Stimulated activated naive CD4-positive, alpha-beta T cell treated with Interleukin-2 at 50 U/mL for 16 hours (primary cell): ENCODE measurements at places on chromosomes 1 and 21.
A peak's percentile ranks its signal among the peaks of the same experiment; 100 is the strongest.

DNA sequence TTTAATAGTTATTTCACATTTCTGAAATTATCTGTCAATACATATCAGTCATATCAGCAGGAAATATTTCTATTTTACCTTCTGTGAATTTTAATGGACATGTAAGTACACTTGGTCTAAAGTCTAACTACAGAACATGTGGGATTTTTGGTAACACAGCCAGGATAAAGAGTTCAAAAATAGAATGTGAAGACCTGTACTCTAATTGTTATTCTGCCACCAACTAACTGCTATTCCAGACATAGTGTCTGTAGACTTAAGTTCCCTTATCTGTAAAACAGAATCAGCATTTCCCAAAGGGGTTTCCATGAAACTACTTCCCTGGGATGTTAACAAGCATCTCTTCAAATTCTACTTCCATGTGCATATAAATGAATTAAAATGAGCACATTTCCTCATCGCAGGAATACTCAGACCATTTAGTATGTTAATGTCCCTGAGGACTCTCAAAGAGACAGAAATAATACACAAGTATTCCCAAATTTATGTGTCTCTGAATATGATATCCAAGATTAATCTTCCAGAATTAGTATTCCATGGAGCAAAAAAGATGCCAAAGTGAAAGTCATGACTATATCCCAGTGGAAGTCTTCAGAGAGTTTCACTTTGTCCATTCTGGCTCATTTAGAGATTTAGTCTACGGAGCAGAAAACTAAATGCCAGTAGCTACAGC lies 325.6 kb downstream of the NEGR1 start:
- no peak for DNase-seq

- no peak for DNase-seq
Observed at GRCh38 chr1:53203466-53203865, 6.8 kb downstream of the CPT2 start.

DNA sequence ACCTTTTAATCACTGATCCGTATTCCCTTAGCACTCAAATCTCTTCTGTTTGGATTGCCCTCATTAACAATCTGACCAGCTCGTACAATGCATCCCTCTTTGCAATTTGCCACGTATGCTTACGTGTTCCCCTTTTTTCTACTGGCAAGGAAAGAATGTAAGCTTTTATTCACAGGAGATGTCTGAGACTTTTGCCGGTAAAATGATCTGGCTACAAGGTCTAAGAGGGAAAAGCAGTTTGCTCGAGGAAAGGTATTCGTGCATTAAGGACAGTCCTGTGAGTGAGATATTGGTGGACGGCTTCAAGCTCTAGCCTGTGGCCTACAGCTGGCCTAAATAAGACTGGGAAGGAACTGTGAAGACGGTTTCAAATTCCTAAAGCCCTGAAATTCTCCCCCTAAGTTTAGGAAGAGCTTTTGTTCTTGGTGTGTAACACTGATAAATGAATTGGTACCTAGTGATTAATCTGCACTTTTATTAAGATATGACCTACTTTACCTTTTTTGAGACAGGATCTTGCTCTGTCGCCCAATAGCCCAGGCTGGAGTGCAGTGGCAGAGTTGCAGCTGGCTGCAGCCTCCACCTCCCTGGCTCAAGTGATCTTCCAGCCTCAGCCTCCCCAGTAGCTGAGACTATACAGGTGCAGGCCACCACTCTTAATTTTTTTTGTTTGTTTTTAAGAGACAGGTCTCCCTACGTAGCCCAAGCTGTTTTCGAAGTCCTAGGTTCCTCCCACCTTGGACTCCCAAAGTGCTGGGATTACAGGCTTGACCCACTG lies 895 bp upstream of the UBR4 start:
- no peak for DNase-seq

- no peak for DNase-seq
Observed at GRCh38 chr1:154351363-154352068, 26.2 kb downstream of the ATP8B2 start.

DNA sequence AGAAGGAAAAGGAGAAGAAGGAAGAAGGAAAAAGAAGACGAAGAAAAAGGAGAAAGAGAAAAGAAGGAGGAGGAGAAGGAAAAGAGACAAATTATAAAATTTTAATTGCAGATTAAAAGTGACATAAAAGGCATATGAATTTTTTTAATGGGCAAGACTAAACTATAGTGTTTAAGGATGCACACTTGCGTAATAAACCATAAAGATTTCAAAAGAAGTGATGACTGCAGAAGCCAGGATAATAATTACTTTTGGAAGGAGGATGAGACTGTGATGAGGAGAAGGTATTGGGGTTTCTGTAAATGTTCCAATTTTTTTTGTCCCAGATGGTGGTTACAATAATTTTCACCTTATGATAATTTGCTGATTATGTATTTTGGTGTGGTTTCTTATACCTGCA lies 243.1 kb upstream of the PKN2 start:
- no peak for DNase-seq

- DNase-seq: no peak
Observed at GRCh38 chr1:224744521-224744920, 128.4 kb downstream of the CNIH3 start.

GRCh38 chr1:182084487-182085316 lies 23.2 kb upstream of the ZNF648 start:
- DNase-seq: peak; percentile 69

DNA sequence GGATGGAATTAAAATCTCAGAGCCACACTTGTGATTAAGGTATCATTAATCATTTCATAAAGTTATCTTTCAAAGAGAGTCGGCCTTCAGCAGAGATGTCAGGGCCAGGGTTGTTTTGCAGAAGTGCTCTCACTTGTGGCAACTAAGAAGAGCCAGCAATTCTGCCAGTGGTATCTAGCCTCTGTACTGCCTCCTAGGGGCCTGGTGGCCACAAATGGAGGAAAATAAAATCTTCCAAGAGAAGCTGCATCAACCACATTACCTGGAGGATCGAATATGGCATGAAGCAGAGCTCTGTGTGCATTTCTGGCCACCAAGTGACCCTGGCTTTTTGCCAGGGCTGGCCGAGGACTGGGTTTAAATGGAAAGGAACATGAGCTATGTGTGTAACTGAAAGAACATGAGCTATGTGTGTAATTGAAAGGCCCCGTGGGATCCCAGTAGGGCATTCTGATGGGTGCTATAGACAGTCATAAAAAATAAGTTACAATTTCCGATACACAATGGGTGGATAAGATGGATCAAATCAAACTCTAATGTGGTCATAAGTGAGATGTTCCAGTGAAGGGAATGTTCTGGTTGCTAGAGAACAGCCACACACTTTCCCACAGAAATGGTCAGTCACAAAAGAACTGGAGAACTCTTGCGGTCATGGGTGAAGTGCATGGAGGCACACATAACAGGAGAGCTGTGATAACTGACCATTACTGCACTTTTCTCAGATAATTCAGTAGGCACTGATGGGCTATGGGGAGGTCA lies 335.8 kb downstream of the CAMTA1 start:
- DNase-seq: no peak

DNA sequence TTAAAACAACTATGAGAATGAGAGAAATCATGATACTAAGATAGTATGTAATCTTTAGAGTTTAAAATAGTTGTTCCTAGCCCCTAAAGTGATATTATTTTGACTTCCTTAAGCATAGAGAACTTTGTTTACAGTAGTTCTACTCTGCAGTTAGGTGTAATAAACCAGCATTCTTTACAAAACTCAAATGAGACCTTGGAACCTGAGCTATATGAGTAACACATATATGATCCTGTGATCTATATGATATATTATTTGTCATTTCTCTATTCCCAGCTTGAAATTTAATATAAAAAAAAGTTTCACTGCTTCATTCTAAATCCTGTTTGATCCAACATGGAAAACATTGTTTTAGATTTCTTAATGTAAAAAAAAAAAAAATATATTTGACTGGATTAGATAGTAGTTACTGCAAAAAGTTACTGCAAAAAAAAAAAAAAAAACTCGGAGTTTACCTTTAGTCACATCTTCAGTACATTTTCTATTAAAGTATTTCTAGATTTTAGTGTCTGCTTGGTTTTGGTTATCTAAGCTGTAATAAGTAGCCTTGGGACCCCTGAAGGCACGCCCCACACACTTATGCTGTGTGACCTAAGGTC lies 463.8 kb downstream of the USP25 start:
- no peak for DNase-seq

- no peak for DNase-seq
Observed at GRCh38 chr1:70552662-70553566, 141.8 kb downstream of the CTH start.

GRCh38 chr1:208239473-208240381 lies 4.5 kb downstream of the PLXNA2 start:
- DNase-seq: no peak

- DNase-seq: no peak
Observed at GRCh38 chr1:180970333-180971079, 52.2 kb downstream of the STX6 start.

DNA sequence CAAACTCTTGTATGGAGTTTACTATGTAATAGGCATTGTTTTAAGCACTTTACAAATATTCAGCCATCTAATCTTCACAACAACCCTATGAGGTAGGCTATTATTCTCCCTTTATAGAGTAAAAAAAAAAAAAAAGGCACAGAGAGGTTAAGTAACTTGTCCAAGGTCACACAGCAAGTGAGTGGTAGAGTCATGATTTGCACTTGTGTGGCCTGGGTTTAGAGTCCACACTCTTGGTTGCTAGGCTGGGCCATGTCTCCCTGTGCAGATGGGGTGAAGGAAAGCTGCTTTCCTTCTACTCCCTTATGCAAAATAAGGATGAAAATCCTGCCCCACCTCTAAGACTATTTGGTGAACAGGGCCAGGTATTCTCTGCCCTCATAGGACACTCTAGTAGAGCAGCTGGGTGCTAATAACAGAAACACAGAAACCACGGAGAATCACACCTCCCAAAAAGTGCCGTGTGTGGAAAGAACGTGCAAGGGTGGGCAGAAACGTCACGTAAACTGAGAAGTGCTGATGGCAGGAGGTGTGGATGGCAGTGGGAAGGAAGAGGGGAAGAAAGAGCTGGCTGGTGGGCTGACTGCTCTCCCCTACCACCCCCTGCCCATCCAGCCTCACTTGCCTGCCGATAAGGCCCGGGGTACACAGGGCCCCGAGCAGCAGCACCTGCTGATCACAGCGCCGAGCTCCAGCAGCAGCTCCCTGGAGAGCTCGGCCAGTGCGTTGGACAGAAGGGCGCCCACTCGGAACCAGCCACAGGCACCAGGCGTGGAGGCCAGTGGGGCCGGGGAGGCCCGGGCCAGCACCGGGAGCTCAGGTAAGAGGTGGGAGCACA lies 28.3 kb upstream of the VPS13D start:
- DNase-seq: peak; percentile 19

GRCh38 chr1:247316590-247317197 lies 15.0 kb downstream of the ZNF496 start:
- DNase-seq: no peak

DNA sequence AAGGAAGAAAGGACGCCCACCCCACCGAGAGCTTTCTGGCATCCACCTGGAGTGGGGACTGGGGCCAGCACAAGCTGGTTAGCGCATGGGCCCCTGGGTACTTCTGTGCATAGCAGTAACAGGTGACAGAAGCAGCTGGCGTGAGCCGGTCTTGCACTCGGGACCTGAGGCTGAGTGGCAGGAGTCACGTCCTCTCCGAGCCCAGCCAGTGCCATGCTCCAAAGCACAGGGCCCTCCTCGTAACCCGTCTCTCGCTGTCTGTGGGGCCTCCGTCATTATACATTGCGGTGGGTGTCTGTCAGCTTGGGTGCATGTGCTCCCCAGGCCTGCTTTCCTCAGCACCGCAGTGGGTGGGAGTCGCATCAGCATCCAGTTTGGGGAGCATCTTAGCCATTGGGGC lies 87.6 kb upstream of the VAMP3 start:
- DNase-seq: no peak

DNA sequence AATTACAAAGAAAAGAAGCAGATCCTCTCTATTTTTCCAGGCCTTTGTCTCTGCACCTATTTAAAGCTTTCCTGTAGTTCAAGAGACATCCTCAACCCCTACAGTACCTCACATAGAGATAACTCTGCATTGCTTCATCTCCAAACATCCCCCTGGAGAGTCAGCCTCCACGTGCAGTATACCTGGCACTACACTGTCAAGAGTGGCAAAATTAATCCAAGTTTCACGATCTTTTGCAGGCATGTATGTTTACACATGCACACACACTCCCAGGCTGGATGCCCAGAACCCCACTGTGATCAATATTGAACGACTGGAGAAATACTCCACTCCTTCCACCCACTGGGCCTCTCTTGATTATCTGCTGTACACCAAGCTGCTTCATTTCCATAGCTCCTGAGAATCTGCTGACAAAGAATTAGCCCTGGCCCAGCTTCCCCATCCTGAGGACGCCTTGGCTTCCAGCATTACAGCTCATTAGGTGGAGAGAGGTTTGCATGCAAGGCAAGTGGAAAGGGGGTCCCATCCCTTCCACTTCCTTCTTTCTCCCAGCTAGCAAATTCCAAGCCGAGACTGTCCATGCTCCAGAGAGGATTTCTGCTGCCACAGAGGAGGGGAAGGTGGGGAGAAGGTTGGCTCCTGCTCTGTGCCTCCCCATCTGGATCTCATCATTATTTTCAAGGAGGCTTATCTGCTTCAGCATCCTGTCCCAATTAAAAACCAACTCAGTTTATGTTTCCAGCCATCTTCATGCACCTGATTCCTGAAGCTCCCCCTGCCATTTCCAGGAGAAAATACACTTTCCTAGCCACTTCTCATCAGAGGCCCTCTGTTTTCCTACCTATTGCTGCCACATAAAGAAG lies 66.5 kb upstream of the GOLT1A start:
- no peak for DNase-seq

DNA sequence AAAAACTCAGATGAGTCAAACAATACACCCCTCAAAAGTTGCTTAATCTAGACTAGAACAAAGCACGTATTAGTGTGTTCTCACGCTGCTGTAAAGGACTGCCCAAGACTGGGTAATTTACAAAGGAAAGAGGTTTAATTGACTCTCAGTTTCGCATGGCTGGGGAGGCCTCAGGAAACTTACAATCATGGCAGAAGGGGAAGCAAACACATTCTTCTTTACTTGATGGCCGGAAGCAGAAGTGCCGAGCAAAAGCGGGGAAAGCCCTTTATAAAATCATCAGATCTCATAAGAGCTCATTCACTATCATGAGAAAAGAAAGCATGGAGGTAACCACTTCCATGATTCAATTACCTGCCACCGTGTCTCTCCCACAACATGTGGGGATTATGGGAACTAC lies 10.1 kb downstream of the JAM2 start:
- no peak for DNase-seq

DNA sequence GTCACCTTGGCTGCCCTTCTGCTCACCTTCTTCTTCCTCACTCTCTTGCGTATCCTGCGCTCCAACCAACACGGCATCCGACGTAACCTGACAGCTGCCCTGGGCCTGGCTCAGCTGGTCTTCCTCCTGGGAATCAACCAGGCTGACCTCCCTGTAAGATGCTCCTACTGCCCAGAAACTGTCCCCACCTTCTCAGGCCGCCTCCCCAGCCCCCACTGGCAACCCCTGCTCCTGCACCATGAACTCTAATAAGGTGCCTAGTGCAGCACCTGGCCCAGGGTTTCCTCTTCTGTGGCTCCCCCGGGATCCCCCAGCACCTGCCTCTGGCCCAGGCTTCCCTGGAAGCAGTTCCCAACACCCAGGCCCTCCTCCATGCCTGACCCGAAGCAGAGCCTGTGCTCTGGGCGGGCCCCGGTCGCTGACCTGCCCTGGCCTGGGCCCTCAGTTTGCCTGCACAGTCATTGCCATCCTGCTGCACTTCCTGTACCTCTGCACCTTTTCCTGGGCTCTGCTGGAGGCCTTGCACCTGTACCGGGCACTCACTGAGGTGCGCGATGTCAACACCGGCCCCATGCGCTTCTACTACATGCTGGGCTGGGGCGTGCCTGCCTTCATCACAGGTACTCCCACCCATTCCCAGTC lies 12.8 kb downstream of the PSRC1 start:
- DNase-seq: no peak

GRCh38 chr21:33427051-33427450 lies 23.8 kb downstream of the IFNGR2 start:
- no peak for DNase-seq
